ENCODE measurements at places on chromosomes 12 and 14.

DNA sequence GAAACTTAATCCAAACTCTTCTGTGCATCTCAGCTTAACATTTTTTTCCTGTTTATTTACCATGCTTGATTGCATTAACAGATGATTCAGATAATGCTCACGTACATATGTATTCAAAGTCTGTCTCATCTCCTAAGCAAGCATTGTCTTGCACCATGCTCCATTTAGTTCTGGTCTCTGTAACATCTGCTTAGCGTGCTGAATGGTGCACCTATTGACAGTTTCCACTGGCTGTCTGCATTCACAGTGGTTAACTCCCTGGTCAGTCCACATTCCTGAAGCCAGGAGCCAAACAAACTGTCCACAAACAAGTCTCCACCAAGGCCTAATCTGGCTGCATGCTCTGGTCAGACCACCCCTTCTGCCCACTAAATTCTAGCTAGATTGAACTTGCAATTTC is 83.9 kb downstream of the KNTC1 start:
- no peak for DNase-seq

GRCh38 chr12:1811281-1811947 is 9.0 kb upstream of the LRTM2 start:
- no peak for DNase-seq

GRCh38 chr12:16246264-16246663 is 31.2 kb downstream of the SLC15A5 start:
- peak; percentile 3 for DNase-seq

GRCh38 chr12:44930972-44931600 is 55.0 kb upstream of the NELL2 start:
- peak; percentile 83 for DNase-seq

DNA sequence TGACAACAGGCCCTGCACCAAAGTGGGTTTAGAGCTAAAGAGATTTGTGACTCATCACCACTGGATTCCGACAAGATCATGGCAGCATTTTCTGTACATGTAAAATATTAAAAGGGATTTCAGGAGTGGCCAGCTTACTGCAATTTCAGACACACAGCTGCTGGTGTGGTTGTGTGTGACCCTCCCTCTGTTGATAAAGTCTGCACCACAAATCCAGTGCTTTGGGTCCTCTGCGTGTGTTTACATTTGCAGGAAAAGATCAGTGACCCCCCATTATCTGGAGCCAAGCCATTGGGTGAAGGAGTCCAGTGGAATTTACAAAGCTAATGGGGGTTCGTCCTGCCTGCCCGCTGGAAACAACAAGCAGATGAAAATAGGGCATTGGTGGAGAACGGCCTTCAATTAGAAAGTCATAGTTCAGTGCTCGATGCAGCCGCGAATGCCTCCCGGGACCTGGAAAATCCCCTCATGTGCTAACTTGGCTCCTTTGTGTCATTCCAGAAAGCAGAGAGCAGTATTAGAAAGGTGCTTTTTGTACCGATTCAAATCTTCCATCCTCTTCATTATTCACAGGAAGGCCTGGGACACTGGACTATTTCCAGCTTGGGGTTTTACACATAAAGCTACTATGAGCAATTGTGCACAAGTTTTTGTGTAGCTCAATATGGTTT is 188.5 kb upstream of the TMEM132C start:
- peak; percentile 53 for DNase-seq

GRCh38 chr14:98370352-98370751 is 901.6 kb downstream of the BCL11B start:
- peak; percentile 79 for DNase-seq

GRCh38 chr12:67832155-67832554 is 157.1 kb upstream of the IFNG-AS1 start:
- DNase-seq, result no peak

DNA sequence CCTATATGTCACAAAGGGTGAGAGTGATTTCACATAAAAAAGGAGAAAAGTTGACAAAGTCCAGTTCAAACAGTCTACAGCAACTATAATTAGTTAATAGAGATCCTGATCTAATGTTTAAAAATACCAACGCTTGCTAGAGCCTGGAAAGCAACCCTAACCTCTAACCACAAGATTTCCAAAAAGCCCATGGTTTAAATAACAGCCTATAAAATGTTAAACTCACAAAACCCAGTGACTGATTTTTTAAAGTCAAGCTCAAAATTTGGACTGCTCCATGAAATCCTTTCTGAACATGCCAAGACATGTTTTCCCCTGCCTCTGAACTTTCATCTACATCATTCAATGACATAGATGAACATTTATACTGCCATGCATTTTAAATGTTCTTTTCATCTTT is 81.6 kb downstream of the PLEKHG7 start:
- DNase-seq, result no peak

GRCh38 chr12:76247026-76247646 is 101.1 kb downstream of the BBS10 start:
- peak; percentile 63 for DNase-seq

DNA sequence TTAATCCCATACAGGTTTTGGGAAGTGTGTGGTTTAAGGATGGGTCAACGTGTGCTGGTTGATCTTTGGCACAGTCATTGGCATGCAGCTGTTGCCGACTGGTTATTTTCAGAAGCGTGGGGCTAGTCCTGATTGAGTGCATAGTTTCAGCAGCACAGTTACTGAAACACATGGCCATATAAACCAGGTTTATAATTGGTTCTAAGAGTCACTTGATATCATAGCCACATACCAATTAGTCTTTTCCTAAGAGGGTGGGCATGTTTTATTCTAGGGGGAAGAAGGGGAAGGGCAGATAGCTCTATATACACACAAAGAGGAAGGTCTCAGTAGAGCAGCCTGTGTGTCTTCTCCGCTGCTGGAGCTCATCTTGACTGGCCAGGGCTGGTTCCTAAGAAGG is 11.0 kb upstream of the RPS6KL1 start:
- peak; percentile 90 for DNase-seq

GRCh38 chr14:105383083-105383730 is 15.1 kb upstream of the TEX22 start:
- DNase-seq, result no peak

- no peak for DNase-seq
These were observed 112.1 kb downstream of the MON2 start for GRCh38 chr12:62578726-62579125.

DNA sequence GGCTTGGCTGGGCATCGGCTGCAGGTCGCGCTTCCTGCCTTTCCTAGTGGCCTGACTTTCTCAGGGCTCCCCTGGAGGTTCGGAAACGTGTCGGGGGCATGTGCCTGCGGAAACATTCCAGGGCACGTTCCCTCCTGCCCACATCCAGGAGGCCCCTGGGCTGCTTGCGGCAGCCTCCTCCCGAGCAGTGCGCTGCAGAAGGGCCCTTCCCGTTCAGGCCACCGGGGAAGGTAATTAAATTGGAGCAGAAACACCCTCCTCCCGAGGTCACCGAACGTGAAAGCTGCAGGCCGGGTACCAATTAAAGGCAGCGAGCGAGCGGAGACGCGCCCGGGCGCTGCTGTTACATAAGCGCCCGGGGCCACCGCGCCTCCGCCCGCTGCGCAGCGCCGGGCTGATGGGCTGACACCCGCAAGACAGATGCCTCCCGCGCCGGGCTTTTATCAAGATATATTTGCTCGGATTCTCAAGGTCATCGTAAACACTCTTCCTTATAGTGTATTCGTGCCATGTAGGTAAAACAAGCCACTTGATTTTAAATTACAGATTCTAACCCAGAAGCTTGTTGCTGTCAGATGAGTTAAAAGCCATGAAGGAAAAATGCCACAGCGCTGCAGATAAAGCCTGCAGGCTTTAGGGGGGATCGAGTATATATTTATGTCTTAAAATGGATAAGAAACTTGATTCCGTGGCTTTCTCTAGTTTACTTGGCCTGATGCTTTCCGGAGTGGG is 31.4 kb downstream of the SSPN start:
- peak; percentile 50 for DNase-seq

GRCh38 chr12:130162267-130162666 is at the start of gene FZD10:
TSS of gene FZD10 (plus strand) at chr12:130162464. CDS start at chr12:130162943, 479 bp downstream.
- DNase-seq, result peak; percentile 89

GRCh38 chr14:100839681-100840111 is 13.8 kb downstream of the MEG3 start:
- peak; percentile 70 for DNase-seq

DNA sequence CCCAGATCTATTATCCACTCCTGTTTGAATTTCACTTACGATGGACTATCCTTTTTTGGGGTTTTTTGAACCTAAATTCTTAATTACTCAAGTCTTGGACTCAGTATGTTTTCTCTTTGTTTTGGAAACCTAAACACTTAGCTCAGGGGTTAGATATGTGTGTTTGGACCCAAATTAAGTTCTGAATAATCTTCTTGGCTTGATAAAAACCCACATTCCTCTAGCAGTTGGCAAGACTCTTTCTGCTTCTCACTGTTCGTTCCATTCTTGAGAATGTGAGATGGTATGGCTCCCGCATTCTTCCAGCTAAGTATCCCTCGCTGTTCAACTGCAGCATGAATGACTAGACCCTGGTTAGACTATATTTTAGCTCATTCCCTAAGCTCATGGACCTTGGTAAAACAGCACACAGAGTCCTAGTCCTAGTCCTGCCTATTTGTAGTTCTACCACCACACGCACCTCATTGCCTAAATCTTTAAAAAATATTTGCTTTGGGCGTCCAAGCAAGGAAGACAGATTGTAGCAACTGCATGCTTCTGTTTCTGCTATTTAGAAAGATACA is 860.0 kb downstream of the RPS29 start:
- DNase-seq, result peak; percentile 45

DNA sequence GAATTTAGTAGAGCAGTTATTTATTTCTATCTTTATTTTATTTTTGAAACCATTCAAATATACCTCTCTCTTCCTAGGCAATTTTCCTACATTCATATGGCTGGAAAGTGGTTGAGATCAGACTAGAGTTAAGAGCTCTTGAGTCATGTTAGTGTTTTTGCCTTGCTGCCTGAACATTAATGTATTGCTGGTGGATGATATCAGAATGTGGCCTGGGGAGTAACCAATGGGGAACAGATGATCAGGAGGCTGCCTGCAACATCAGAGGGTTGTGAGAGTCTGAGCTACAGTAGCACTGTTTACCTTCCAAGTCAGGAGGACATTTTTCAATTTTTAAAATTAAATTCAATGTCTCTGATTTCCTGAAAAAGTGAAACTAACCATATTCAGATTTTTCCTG is 166.3 kb upstream of the TRHDE start:
- no peak for DNase-seq

- peak; percentile 31 for DNase-seq
These were observed 63.2 kb downstream of the NAV3 start for GRCh38 chr12:77893918-77894317.

DNA sequence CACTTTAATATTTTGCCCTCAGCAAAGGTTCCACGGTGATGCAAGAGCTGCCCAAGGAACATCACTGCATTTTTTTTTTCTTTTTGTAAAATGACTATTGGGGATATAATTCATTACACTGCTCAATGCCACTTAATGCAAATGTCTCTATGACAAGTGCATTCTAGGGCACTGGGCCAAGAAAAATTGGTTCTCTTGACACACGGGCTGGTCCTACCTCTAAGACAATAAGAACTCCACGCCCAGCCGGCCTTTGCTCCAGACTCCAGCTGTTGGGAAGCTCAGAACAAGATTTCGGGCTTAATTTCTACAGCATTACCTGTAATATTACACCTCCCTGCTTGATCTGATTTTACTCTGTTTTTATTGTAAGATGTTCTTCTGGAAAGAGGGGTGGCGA is 48.8 kb upstream of the VRK1 start:
- no peak for DNase-seq

DNA sequence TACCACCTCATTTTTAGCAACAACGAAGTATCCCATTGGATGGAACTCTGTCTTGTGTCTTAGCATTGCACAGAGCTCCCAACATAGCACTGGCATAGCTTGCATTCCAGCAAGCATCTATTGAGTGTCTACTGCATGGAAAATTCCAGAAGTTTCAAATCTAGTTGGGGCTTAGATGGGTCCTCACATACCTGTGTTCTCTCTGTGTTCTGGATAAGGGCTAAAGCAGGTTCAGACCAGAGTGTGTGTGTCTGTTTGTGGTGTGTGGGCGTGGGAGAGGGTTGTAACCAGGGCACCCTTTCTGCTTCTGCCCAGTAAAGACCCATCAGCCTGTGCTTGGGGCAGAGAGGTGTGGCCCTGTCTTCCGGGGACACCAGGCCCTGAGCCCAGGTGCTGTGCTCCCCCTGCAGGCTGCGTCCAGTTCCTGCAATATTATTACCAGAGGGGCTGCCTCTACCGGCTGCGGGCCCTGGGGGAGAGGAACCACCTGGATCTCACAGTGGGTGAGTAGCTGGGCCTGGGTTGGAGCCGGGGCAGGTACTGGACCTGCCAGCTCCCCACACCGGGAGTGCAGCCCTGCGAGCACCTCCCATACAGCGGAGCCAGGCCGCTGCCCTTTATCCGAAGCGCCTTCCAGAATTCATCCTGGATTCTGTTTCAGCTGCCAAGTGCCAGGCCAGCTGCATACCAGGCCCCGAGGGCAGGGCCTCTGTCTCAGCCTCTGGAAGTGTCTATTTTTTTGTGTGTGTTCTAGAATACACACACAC is 20.3 kb downstream of the RHOF start:
- DNase-seq, result peak; percentile 81
